Naive thymus-derived CD4-positive, alpha-beta T cell (primary cell): ENCODE measurements at places on chromosomes 5 and 9.

GRCh38 chr5:73151766-73152410 is 21.1 kb upstream of the TMEM174 start:
- DNase-seq, result no peak

GRCh38 chr9:111106202-111106601 is 67.9 kb upstream of the LPAR1 start:
- no peak for DNase-seq

DNA sequence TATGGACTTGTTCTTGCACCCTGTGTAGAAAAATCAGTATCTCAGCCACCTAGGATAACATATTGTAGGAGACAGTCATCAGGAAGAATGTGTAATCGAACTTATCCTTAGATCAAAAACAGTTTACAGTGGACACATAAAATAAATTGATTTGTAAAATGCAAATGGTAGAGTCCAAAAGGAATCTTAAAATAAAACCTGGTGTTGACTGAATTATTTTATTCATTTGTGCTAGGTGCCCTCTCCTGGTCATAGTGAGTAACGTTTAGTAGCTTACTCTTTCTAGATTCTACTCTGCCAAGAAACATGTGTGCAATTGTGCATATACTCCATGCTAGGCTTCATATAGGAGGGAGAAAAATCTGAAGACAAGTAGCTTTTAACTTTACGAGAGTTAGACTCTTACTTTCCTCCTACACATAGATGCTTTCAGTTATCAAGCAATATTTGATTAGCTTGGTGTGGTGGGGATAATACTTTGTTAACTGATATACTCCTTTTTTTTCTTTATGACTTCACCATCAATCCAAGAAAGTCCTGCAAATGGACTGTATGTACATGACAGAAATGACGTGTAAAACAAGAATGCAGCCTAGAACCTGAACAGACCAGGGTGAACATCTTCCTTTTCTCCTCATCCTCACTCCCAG is 23.7 kb upstream of the LOX start:
- peak; percentile 1 for DNase-seq

DNA sequence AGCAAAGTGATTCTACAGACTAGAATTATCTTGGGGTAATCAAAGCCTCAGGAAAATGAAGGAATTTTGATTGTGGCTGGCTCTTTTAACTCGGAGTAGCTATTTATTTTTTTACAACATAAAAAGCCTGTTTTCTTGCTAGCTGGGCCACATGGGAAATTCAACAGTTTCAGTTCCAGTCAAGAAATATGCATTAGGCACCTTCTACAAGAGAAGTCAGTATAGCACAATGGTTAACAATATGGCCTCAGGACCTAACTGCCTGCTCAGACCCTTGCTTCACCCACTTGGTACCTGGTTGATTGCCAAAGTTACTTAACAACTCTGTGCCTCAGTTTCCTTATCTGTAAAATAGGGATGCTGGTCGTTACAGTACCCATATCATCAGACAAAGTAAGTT is 586.2 kb downstream of the ZNF608 start:
- DNase-seq, result no peak

GRCh38 chr5:14225173-14225834 is 82.2 kb downstream of the TRIO start:
- DNase-seq, result no peak

DNA sequence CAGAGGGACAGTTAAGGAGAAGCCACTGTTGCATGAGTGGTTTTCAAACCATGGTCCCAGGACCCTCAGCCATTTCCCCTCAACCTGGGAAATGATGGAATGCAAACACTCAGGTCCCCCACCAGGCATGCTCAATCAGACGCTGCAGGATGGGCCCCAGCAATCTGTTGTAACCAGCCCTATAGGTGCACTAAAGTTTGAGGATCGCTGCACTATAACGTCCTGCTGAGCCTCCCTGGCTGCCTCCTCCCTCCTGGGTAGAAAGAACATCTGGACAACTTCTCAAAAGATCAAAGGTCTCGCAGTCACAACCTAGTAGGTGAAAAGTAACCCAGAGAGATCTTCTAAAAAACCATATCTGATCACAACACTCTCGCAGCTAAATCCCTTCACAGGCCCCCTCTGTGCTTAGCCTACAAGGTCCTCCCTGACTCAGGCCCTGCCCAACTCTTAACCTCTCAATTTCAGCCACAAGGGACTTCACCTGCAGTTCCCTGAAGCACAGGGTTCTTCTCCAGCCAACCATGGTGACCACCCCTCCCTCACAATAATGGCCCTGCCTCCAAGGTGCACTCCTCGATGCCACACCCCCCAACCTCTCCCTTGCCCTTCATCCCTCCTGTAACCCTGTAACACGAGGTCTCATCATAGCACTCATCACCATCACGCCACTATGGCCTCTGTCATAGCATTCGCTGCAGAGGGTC is 3.5 kb downstream of the SHB start:
- DNase-seq, result no peak

DNA sequence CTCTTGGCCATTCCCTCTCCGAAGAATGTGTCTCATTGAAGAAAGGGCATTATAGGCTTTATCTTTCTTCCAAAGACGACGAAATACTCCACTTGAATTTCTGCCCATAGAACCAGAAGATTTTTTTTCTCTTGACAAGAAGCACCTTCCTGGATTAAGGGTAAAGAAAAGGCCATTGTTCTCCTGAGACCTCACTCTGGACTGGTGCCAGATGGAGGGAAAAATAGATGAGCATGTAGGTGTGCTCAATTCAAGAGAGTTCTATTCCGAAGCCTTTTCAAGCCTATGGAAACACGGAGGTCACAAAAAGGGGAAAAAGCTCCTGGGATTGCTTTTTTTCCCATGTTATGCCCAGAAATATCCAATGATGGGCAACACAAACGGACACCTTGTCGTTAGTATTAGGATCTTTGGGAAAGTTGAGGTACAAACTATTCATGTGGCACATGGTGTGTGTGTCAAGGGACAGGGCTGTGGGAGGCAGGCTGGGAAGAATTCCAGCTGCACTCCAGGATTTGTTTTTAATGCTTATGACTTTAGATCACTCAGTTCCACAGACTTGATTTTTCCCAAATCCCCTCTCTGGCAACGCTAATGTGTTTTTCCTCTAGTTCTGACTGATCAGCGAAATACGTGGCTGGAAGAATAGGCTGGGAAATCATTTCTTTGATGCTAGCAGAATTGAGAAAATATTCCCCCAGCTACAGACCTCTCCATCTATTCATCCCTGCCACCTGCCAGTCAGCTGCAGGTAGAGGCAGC is 89.9 kb downstream of the SIL1 start:
- no peak for DNase-seq

DNA sequence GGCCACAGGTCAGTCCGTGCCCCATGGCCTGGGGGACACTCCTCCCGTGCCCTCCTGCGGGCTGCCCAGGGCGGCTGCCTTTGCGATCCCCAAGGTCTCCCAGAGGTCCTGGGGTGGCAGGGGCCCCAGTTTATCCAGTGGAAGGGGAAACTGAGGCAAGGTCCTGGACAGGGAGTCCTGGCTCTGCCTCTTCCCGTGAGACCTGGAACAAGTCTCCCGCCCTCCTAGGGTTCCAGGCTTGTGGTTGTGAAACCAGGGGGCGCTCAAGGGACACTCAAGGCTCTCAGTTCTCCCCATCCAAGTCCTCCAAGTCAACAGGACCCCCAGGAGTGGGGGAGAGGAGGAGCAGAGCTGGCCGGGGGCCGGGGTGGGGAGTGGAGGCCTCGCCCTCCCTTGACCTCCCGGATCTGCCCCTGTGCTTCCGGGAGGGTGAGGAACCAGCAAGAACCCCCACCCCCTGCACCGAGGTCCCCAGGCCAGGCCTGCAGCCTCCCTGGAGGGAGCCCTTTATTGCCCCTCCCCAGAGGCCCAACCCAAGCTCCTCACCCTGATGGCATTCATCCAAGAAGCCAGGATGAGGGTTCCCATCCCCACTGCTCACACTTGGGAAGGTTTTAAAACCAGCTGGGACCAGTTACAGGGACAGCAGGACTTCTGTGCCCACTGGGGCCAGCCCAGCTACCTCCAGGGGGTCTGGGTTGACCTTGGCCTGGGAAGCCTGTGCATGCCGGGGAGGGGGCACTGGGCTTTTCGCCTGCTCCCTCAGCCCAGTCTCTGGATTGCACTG is 24.7 kb upstream of the TMEM250 start:
- no peak for DNase-seq

DNA sequence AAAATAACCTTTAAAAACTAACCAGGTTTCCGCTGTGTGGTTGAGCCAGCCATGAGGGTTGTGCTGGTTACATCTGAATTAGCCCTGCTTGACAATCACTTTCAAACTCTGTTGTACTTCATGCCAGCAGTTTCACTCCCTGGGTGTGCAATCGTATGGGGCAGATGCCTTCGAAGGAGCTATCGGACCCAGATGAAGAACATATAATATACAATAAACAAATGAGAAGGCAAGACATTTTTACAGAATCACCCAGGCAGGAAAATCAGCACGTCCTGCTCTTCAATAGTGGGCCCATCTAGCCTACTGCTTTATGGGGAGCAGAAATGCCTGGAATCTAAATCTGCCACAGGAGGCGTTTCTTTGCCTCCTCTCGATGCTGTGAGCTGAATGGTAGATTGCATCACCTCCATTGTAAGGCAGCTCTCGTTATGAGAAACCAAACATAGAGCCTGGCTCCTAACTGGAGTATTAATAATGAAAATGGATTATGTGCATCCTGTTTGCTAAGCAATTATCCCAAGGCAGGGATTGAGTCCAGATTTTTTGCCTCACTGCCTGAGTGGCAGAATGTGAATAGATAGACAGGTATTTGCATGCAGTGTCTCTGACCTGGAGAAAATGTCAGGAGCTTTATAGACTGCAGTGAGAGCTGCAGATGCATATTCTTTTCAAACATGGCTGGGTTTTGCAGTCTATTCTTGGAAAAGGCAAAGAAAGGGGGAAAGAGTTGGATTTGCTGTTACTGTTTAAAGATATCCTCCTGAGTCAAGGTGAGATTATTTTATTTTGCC is 143.3 kb upstream of the SMARCA2 start:
- DNase-seq, result no peak

DNA sequence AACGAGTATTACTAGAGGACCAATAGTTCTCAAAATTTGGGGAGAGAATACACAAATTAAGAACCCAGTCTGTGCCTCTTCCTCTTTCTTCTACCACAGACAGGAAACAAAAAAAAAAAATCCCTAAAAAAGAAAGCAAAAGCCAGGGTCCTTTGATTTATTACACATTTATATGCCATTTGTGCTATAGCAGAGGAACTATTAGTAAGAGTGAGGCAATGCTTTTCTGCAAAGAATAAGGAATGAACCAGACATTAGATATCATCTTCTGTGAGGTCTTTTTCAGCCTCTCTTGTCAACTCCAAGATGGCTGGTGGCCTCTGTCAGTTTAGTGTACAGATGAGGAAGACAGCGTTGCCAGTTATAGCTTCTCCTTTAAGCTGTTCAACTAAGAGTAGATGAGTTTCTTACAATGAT is 127.6 kb downstream of the RFX3 start:
- peak; percentile 36 for DNase-seq

- DNase-seq, result no peak
Observed at GRCh38 chr5:172362755-172363154, 79.2 kb upstream of the UBTD2 start.

GRCh38 chr9:82011133-82011532 is 22.6 kb downstream of the SPATA31D1 start:
- no peak for DNase-seq

DNA sequence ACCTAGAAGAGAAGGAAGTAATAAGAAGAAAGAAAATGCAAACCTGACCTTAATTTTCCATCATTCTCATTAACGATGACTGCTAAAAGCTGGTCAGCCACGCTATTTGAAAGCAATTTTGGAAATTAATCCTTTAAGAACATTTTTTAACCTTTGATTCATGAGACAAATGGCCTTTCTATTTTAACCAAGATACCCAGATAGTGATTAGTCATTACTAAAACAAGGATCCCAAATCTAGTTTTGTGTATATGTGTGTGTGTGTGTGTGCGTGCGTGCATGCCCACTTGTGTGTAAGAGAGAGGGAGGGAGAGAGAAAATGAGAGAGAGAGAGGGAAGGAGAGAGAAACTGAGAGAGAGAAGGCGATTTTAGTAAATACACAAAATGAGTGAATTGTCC is 329.5 kb downstream of the DEPDC1B start:
- no peak for DNase-seq

DNA sequence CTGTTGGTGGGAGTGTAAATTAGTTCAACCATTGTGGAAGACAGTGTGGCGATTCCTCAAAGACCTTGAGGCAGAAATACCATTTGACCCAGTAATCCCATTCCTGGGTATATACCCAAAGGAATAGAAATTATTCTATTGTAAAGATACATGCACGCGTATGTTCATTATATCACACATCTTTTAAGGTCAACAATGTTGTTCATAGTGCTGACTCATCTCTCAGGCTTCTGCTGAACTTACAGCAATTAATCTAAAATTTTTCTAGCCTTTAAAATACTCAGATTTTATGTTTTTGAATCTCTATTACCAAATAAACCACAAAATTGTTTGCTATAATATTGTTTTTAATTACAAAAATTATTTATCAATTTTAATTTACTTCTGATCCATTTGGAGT is 38.8 kb upstream of the ZNF618 start:
- DNase-seq, result no peak

GRCh38 chr9:86116425-86116824 is 17.1 kb upstream of the GOLM1 start:
- DNase-seq, result no peak

GRCh38 chr5:57318251-57318650 is 144.4 kb downstream of the GPBP1 start:
- no peak for DNase-seq

GRCh38 chr9:16369427-16369826 is 501.0 kb downstream of the BNC2 start:
- no peak for DNase-seq

DNA sequence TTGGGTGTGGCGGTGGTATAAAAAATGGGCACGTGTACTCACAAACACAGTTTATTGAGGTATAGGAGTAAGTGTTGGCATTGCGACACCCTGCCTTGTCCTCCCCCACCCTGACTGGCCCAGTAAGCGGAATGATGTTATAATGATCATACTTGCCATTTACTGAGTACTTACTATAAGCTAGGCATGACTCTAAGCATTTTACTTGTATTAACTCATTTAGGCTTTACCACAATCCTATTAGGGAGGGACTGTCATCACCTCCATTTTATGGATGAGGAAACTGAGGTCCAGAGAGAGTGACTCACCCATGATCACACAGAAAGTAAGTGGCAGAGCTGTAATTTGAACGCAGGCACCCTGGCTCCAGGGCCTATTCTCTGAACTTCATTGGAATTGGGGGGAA is 2.3 kb downstream of the SMIM3 start:
- no peak for DNase-seq

GRCh38 chr5:83586874-83587776 is 115.6 kb downstream of the VCAN start:
- no peak for DNase-seq

DNA sequence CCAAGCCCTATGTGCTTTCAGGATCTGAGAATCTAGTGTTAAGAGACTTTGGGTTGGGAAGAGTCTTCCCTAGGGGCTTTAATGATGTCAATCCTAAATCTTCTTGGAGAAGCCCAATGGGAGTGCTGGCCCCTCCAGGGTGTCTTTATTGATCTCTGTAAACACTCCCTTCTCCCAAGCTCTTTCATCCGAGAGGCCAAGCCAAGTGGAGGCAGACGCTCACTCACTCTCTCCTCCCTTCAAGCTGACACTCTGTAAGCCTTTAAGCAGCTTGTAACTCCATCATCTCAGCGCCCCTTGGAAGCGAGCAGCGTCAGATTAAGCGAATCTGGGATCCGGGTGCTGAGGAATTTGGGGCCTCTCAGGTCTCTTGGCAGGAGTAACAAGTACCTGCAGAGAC is 37.7 kb downstream of the SPARC start:
- DNase-seq, result no peak
